ENCODE measurements at places on chromosomes 5 and 9.

DNA sequence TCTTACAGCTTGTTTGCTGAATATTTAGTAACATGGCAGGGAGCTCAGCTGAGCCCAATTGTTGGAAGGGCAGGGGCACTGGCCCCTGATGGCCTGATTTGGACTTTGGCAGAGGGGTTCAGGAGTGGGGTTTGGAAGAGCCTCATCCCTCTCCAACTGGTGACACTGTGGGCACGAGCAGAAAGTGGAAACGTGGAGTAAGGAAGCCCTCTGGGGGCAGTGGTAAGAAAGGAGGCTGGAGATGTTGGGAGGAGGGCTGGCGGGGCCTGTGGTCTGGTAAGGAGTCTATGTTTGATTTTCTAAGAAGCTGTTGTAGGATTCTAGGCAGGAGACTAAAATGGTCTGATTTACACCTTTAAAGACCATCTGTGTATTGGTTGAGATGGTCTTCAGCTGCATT is 208.9 kb downstream of the HSPA4 start:
- DNase-seq: no peak

DNA sequence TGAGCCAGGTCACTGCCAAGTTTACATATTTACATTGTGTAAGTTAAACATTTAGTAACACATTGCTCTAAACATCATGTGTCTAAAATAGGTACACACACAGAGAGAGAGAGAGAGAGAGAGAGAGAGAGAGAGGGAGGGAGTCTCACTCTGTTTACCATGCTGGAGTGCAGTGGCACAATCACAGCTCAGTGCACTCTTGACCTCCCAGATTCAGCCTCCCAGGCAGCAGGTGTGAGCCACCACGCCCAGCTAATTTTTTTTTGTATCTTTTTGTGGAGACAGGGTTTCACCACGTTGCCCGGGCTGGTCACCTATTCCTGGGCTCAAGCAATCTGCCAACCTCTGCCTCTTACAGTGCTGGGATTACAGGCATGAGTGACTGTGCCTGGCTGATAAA is 1045.3 kb downstream of the TLE1 start:
- no peak for DNase-seq

- DNase-seq: peak; percentile 70
These were observed 71.6 kb downstream of the ERCC6L2 start for GRCh38 chr9:95947118-95947517.

DNA sequence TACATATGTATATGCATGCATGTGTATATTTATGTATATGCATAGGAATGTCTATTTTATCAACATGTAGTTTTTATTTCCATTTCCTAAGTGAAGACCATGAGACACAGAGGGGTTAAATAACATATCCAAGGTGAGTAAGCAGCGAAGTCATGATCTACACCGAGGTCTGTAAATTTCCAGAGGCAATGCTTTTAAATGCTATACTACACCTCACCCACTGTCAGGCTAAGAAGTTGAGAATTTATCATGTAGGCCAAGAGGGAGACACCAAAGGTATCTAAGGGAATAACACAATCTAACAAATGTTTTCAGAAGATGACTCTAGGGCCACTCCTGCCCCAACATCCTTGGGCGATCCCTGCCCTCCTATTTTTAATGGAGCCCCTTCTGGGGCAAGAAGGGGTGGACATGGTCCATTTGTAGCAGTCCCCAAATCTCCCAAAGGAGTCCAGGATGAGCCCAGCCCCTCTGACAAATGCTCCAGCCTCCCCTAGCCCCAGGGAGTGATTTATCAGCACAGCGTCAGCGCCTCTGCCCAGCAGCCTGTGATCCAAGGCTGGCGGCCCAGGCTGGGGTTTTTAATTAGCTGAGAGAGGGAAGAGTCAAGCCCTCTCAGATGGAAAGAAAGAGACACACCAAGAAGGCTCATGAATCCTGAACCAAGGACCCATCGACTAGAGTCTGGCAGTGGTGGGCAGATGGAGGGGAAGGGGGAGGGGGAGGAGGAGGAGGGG is 339.9 kb downstream of the ASTN2 start:
- DNase-seq: no peak

DNA sequence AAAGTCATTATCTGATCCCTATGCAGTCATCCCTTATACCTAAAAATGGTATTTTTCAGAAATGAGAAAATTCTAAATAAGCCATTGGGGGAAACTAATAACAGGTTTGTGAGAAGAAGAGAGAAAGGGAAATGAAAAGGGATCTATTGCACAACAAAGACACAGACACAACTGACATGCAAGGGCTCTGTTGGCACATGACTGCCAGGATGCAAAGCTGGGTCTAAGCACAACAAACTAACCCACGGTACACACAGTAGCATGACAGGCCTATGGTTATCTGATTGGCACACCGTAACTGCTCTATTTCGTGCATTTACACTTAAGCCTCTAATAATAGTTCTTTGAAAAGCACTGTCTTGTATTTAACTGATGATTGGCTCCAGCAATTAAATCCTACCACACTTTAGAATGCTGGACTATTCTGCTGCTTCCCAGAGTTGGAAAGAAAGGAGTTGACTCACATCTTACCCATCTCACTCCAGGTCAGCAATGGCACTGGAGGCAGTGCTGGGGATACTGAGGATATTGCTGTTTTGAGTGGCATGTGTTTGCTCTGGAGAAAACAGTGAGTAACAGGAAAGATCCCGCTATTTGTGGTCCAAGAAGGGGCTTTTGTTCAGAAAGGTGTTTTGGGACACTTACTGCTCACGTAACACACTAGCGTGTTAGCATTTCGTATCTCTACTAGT is 328.3 kb downstream of the GLIS3 start:
- peak; percentile 56 for DNase-seq

DNA sequence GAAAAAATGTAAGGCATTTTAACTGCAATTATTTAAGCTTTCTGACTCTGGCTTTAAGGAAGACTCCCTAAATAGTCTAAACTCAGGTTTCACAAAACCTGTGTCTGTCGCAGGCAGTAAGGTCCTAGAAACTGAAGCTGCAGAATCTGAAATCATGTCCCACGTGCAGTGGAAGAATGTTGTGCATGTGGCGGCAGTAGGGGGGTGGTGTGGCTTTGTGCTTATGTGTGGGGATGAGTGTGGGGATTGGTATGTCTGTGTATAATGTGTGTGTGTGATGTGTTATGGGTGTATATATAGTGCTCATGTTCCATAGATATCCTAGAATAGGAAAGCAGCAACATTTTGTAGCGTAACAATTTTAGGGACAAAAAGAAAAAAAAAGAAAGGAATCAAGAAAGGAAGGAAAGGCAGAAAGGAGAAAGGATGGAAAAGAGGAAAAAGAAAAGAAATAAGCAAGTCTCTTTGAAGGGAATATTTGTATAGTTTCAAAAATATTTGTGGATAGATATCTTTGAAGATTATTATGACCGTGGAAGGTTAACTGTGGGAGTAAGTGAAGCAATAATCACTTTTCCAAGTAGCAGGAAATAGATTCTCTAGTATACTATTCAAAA is 6.6 kb downstream of the ANKDD1B start:
- DNase-seq: no peak

DNA sequence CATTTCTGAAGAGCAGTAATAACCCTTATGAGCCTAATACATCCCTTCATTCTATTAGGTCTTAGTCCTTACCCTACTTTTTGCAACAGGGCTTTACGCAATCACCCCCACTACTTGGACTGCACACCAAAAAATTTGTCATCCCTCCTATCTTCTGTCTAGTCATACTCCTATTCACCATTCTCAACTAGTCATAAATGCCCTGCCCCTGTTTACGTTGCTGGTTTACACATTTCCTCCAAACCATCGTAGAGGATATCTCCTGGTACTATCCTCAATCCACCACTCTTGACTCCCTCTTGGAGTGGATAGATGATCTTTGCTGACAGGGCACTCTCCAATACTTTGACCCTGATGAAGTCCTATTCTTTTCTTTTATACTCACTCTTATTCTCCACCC is 98.2 kb upstream of the CCNG1 start:
- no peak for DNase-seq

- DNase-seq: no peak
These were observed 152.8 kb upstream of the IER5L start for GRCh38 chr9:129330711-129331492.

- no peak for DNase-seq
These were observed 5.8 kb upstream of the IL4 start for GRCh38 chr5:132667761-132668705.

- no peak for DNase-seq
These were observed 172.6 kb downstream of the RGS3 start for GRCh38 chr9:113636165-113636564.

DNA sequence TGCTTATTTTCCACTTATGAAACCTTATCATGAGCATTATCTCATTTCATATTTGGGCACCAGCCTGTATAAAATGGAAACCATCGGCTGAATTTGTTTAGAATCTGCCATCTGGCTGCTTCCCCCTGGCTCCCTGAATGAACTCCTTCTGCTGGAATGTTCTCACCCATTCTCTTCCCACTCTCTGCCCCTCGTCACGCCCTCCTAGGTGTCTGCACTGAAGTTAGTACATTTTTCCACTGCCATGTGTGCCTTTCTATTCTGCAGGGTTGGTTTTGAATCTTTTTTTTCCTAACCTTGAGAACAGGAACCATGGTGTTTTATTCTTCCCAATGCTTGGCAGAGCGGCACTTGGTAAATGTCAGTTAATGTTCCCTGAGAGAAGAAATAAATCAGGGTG is 359.7 kb downstream of the MLLT3 start:
- no peak for DNase-seq

GRCh38 chr9:123391233-123391632 is 35.2 kb downstream of the CRB2 start:
- no peak for DNase-seq

Measured in astrocyte of the hippocampus (primary cell).